ENCODE measurements at places on chromosomes 6 and 20.

GRCh38 chr6:5172041-5172653 is 87.0 kb downstream of the PPP1R3G start:
- no peak for DNase-seq

DNA sequence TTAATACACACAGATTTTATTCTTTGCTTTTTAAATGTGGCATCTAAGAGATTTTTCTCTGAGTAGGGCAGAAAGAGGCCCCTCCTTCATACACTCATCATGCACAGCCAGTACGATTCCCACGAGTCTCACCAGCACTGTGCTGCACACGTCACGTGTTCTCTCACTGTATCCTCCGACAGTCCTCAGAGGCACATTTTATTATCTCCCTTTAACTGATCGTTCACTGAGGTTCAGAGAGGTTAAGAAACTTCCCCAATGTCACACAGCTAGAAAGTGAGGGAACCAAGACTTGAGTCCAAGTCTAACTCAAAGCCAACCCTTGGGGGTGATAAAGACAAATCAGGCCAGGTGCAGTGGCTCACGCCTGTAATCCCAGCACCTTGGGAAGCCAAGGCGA is 142.5 kb downstream of the PREX1 start:
- DNase-seq, result no peak

DNA sequence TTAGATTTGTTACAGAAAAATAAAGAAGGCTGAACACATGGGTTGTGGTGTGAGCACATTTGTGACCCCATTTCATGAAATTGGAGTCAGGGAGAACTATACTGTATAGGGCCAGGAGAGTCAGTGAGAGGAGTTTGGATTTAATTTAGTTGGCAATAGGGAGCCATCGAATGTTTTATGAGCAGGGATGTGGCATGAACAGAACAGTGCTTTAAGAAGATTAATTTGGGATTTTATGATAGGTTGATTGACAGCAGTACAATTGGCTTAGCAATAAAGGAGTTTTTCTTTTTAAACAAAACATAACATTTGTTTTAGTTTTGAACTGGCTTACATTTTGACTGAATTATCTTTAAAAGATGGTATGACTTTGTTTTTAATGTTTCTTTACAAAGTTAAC is 105.6 kb upstream of the GLP1R start:
- no peak for DNase-seq

DNA sequence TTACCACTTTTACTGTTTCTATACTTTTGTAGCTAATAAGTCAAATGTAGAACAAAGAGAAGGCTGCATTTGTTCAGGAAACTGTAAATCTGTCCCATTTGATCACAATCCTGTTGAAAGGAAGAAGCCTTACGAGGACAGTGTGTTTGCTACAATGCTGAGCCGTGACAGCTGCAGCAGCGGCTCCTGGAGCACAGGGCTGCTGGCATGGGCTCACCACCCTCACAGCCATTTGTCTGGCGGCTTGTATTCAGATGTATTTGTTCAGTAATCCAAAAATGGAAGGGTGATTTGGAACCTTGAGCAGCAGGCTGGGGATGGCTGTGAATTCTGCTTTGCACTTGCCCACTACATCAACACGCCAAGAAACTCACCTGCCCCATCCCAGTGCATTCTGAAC is 5.7 kb downstream of the TUBB2A start:
- no peak for DNase-seq

DNA sequence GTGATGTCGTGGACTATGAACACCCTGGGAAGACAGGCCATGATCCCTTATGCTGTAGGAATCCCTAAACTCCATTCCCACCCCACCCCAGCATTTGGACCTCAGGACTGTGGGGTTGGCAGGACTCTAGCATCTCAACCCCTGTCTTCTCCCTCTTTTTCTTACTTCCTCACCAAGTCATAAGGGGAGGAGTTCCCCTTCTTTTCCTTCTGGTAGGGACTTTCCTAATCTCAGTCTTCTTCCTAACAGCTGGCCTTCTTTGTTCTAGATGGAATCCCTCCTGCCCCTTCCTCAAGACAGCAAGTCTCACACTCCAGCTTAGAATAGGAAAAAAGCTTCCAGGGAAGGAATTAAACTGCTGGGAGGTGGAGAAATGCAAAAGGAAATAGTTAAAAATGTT is 2.3 kb upstream of the SIRPB2 start:
- DNase-seq, result no peak

DNA sequence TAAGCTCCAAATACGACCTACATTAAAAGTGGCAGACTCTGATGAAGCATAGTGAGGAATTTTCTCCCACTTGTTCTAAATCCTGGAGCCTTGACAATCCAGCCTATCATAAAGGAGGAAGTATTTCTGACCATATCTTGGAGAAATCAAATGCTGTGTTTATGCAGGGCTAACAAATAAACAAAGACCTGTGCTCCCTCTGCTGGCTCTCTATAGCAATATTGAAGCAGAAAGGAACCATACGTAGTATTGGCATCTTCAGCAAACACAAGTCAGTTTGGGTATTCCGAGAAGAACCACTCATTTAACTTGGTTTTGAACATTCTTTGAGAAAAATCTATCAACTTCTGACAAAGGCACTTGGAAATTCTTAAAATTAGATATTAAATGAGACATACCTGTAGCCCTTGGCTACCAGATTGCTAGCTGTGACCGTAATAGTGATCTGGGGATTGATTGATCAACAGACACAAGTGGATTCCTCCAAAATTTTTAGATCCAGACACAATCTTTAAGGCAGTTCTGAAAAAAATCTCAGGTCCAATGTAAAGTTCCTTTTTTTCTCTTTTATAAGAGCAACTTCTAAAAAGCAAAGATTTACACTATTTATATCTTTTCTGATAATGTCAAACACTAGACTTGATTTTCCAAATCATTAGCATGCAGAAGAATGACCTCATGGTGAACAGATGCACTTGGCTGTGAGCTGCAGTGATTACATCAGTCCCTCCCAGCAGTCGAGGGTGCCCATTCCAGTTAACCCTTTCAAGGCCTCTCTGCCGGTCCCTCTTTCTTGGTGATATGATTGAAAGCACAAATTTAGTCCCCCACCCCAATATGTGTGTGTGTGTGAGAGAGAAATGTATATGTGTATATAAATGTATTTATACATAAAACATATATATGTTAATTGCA is 40.2 kb downstream of the INSM1 start:
- no peak for DNase-seq

DNA sequence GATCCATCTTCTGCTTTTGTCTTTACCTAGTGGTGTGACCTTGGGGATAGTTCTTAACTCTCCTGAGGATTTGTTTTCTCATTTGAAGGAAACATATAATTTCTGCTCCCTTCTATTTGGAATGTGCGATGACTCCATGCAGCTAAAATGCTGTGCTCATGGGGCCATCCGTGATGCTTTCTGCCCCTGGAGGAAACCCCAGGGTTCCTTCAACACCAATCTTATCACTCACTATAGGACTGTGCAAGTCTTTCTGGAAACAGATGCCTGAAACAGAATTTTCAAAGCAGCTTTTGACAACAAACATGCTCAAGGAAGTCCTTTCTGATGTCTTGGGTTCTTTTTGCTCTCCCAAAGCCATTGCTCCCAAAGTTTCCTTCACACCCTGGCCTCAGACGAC is 128.8 kb upstream of the GGTLC1 start:
- DNase-seq, result no peak

GRCh38 chr6:148758492-148758891 is 11.7 kb downstream of the UST start:
- DNase-seq, result peak; percentile 73

- no peak for DNase-seq
Observed at GRCh38 chr20:25044261-25044560, 13.7 kb downstream of the ACSS1 start.

DNA sequence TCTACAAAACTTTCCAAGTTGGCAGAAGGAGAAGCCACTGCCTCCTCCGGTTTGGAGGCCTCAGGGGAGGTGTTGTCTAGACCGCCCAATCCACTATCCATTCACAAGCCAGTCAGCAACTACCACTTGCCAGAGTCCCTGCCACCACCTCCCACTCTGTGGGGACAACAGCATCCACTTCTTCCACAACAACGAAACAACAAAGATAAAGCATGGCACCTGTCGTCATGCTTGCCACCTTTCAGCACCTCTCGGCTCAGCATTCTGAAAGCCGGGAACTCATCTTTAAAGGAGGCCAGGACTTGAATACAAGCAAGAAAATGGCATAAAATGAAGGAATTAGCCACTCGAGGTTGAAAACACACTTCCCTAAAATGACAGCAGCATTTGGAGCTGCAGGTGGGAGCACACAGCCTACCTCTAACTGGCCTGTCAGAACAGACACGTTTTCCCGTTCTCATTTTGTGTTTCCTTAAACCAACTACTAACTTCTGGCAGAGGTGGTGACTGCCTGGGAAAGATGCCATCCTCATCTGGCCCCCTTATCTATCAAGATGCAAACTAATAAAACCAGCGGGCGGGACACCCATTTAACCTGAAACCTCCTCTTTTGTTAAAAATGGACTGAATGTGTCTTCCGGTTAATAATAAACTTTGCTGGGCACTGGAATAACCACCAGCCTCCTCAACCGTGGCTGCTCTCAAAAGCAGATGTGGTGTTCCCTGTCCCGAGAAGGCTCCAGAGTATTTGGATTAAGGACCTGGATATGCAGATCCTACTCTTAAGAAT is 21.7 kb downstream of the YTHDF1 start:
- DNase-seq, result no peak

GRCh38 chr6:37242429-37243052 is 15.0 kb upstream of the TBC1D22B start:
- peak; percentile 31 for DNase-seq

- DNase-seq, result no peak
Observed at GRCh38 chr6:62150048-62150663, 135.9 kb downstream of the KHDRBS2 start.

DNA sequence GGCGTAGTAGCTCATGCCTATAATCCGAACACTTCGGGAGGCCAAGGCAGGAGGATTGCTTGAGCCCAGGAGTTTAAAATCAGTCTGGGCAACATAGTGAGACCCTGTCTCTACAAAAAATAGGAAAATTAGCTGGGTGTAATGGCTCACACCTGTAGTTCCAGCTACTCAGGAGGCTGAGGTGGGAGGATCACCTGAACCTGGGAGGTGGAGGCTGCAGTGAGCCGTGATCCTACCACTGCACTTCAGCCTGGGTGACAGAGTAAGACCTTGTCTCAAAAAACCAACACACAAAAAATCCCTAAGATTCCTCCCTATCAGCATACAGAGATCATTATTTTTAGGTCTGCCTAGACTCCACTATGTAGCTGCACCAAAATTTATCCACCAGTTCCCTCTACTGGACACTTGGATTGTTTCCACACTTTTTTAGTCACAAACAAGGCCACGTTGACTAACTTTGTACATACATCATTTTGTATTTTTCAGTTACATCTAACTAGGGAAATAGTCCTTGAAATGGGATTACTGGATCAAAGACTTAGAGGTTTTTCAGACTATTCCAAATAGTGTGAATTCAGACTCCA is 3.6 kb upstream of the PHF1 start:
- no peak for DNase-seq

DNA sequence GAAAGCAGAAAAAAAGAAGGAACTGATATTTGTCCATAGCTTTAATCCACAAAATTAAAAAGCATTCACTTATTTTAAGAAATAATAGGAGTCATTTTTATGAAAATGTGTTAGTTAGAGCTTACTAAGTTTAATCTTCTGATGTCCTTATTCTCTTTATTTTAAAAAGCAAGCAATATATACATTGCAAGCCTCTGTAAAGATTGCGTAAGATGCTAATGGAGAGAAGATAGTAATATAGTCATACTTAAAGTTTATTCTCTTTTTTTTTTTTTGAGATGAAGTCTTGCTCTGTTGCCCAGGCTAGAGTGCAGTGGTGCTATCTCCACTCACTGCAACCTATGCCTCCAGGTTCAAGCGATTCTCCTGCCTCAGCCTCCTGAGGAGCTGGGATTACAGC is 39.7 kb downstream of the AIG1 start:
- DNase-seq, result no peak

- DNase-seq, result no peak
Observed at GRCh38 chr6:4902363-4902762, 101.5 kb downstream of the RPP40 start.

DNA sequence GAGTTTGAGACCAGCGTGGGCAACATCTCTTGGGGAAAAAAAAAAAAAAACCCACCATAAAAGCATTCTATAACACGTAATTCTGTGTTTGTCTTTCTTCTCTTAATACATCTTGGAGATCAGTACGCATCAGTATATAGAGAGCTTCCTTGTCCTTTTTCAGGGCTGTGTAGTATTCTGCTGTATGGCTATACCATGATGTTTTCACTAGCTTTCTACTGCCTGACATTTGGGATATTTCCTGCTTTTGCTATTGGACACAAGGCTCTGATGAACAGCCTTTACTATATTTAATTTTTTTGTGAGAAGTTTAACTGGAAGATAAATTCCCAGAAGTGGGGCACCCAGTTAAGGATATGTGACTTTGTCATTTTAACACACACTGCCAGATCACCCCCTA is 7.0 kb downstream of the TRIB3 start:
- no peak for DNase-seq

GRCh38 chr6:29853245-29853644 is 25.6 kb downstream of the HLA-G start:
- no peak for DNase-seq

DNA sequence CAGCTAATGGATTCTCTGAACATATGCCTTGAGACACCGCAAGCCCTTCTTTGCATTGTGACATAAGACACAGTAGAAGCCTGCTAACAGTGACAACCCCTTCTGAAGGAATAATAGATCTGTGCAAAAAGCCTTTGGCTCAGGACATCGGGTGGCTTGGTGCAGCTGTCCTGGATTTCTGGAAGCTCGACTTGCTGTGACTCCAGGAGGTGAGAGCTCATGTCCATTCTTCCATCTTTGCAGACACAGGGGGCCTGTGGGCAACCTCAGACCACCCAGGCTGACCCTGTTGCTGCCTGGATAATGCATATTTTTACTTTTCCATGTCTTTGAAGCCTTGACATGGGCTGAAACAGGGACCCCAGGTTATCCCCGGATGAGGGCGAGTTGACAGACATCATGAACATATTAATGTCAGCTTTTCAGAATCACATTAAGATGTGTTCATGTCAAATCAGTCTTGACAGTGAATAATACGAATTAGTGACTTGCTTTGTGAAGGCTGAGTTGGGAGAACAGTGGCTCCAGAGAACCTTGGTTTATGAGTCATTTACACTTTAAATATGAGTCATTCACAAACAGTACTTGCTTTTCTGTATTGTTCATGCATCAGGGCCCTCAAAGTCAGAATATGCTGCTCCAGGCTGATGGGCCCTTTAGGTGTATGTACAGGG is 66.8 kb upstream of the IYD start:
- DNase-seq, result peak; percentile 41

GRCh38 chr6:78618970-78619369 is 248.4 kb upstream of the IRAK1BP1 start:
- DNase-seq, result no peak

All from activated T-cell treated with anti-CD3 and anti-CD28 coated beads, Interleukin-2, amount 50 U/mL, for 72 hours (primary cell).